ENCODE measurements at places on chromosomes 4 and X. TPM values are rescaled to one million over a fixed set of nuclear protein-coding genes. Genes with fewer than 3 reads are reported as not detected.

DNA sequence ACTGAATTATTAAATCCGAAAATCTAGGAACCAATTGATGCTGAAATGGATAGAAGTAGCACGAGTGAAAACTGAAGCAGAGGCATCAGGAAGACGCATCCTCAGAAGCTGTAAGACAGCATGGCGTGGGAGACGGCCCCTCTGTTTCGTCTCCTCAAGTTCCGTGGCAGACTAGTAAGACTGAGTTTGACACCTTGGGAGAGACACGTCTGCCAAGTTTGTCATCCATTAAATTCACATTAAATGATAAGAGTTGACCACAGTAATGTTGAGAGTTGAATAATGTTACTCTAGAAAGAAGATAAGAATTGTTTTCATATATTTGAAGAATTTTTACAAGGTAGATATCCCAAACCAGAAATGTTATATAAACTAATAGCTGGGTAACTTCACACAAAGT is 736.1 kb upstream of the FRG1 start:
- DNase-seq, result no peak
- no peak overlapping the region for H3K27ac ChIP-seq
- H3K36me3 ChIP-seq, result no peaks in the 10 kb centered on the region
- H3K4me1 ChIP-seq, result peaks cover 4% of the 10 kb centered on the region
- H3K4me3 ChIP-seq, result no peak overlapping the region

The SH2D1A gene
- not detected for total RNA-seq

GRCh38 chr4:118398226-118399090 is 45.7 kb upstream of the PRSS12 start:
- no peak overlapping the region for H3K4me3 ChIP-seq
- H3K4me1 ChIP-seq, result peaks cover 45% of the 10 kb centered on the region
- H3K27me3 ChIP-seq, result no peaks in the 10 kb centered on the region
- peak overlapping the region; percentile 70 for H3K27ac ChIP-seq
- no peak for DNase-seq
- H3K36me3 ChIP-seq, result no peaks in the 10 kb centered on the region

DNA sequence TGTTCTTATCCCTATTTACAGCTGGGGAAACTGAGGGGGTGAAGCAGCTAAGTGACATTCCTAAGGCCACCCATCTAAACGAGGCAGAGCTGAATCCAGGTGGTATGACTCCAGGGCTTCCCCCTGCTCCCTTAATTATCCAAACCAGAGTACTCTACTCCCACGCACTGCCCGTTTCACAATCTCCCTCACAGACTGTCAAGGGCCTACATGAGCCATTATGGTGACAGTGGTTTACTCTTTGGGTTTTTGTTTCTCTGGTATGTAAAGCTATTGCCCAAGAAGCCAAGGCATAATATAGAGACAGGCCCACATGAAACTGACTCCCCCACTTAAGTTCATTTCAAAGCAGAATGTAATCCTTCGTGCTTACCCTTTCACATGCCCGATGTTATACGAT is 95.1 kb downstream of the NHS start:
- no peaks in the 10 kb centered on the region for H3K27me3 ChIP-seq
- no peak overlapping the region for H3K27ac ChIP-seq
- H3K4me1 ChIP-seq, result peaks cover 7% of the 10 kb centered on the region
- H3K36me3 ChIP-seq, result no peaks in the 10 kb centered on the region

- H3K4me3 ChIP-seq, result no peak overlapping the region
- no peaks in the 10 kb centered on the region for H3K4me1 ChIP-seq
- DNase-seq, result no peak
- no peaks in the 10 kb centered on the region for H3K36me3 ChIP-seq
Observed at GRCh38 chr4:73976716-73977115, 5.1 kb downstream of the PF4 start.

The PRDX4 gene
- total RNA-seq, result 35.5 TPM

- H3K4me3 ChIP-seq, result no peak overlapping the region
- peaks cover 10% of the 10 kb centered on the region for H3K4me1 ChIP-seq
- no peak overlapping the region for H3K27ac ChIP-seq
- H3K36me3 ChIP-seq, result no peaks in the 10 kb centered on the region
Observed at GRCh38 chr4:62015043-62015739, 815.1 kb downstream of the ADGRL3 start.

The ADAM29 gene
- total RNA-seq, result not detected

The PCDH10 gene
- 1.7 TPM for total RNA-seq

- H3K27me3 ChIP-seq, result no peaks in the 10 kb centered on the region
- no peaks in the 10 kb centered on the region for H3K4me1 ChIP-seq
- DNase-seq, result no peak
- no peak overlapping the region for H3K27ac ChIP-seq
- H3K36me3 ChIP-seq, result no peaks in the 10 kb centered on the region
Observed at GRCh38 chrX:20372533-20372932, 105.8 kb upstream of the RPS6KA3 start.

- peaks cover 8% of the 10 kb centered on the region for H3K27me3 ChIP-seq
- H3K27ac ChIP-seq, result no peak overlapping the region
- H3K36me3 ChIP-seq, result no peaks in the 10 kb centered on the region
- DNase-seq, result no peak
Observed at GRCh38 chr4:1874201-1874600, 3.0 kb downstream of the NSD2 start.

The PIM2 gene
- 16.5 TPM for total RNA-seq

The SLC34A2 gene
- 2.1 TPM for total RNA-seq

The PRRG1 gene
- total RNA-seq, result 4.4 TPM

DNA sequence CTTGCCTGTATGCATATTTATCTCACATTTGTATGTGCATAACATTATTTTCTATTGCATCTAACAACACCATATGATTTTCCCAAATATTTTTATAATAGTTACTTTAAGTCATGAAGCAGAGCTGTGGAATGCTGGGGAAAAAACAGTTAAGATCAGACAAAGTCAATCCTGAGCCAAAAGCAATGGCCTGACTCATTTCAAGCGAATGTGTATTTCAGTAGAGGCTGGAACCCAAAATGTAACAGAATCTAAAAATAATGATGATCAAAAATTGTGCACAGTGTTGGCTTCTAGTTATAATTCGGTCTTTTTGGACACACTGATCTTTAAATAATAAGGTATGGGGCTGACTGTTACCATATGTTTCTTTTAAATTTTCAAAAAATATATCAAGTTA is 516.2 kb upstream of the ADGRL3 start:
- no peak for DNase-seq
- no peaks in the 10 kb centered on the region for H3K4me1 ChIP-seq

The BEX1 gene
- total RNA-seq, result 140 TPM

DNA sequence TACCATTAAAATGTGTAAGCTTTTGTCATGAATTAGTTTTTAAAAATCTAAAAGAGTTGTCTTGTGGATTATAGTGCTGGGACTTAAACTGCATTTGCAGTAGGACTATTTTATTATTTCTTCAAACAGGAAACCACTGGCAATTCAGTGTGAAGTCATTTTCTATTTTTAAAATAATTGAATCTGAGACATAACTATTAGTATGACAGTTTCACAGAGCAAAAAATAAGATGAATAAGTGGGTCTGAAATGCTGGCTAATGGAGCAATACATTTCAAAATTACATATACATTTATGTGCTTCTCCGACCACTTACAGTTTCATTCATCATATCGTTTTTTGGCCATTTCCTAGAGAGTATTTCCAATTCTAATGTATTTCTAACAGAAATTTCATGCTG is 75.3 kb upstream of the RAPGEF2 start:
- H3K27me3 ChIP-seq, result no peaks in the 10 kb centered on the region
- H3K4me1 ChIP-seq, result no peaks in the 10 kb centered on the region
- H3K4me3 ChIP-seq, result no peak overlapping the region

DNA sequence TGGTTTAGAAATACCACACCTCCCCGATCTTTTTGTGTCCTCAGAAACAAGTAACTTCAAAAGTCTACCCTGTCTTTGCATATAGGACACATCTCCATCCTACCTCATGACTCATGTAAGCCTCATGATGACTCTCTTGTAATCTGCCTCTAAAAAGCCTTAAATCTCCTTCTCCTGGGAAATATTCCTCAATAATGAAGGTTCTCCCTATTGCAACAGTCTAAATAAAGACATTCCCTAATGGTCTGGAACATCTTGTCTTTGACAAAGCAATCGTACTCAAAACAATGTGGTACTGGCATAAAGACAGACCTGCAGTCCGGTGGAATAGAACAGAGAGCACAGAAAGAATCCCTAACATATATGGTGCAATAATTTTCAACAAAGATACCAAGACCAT is 257.7 kb downstream of the OPHN1 start:
- DNase-seq, result no peak
- H3K27ac ChIP-seq, result no peak overlapping the region
- no peaks in the 10 kb centered on the region for H3K27me3 ChIP-seq
- H3K4me1 ChIP-seq, result no peaks in the 10 kb centered on the region

The ADGRG2 gene
- 0.39 TPM for total RNA-seq

The GAGE12H gene
- not detected for total RNA-seq

Data from glutamatergic neuron (in vitro differentiated cells).